ENCODE measurements at places on chromosomes 6 and 20.

- no peak for DNase-seq
Measured at GRCh38 chr6:70563530-70563929, 3.2 kb upstream of the SDHAF4 start.

- DNase-seq = no peak
Measured at GRCh38 chr6:129516787-129517186, 193.2 kb downstream of the ARHGAP18 start.

- DNase-seq = no peak
Measured at GRCh38 chr6:145863988-145864616, 49.5 kb upstream of the FBXO30 start.

GRCh38 chr6:68040312-68040778 lies 594.7 kb upstream of the ADGRB3 start:
- DNase-seq = no peak

- no peak for DNase-seq
Measured at GRCh38 chr20:35290186-35290886, 1.9 kb downstream of the FAM83C start.

DNA sequence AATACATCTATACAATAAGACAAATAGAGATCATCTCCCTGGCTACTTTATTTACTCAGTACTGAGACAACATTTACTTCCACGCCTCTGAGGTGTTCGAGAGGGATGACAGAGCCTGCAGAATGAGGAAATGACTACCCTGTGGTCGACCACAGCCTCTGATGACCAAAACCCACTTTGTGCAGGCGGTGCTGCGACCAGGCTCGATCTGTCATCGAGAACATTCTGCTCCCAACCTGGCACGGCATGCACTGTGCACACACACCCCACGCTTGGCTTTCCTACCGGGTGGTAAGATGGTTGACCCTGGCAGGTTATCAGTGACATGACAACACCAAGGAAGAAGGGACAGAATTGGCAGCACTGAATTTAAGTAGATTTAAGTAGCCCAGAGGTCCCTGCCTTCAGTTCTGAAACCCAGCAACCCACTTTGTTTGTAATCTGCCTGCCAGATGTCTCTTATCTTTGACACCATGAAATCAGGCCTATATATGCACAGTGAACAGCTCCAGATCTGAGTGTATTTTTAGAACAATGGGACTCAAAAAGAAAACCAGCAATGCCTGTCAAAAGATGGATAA lies 42.6 kb downstream of the TTI1 start:
- DNase-seq = peak; percentile 70

DNA sequence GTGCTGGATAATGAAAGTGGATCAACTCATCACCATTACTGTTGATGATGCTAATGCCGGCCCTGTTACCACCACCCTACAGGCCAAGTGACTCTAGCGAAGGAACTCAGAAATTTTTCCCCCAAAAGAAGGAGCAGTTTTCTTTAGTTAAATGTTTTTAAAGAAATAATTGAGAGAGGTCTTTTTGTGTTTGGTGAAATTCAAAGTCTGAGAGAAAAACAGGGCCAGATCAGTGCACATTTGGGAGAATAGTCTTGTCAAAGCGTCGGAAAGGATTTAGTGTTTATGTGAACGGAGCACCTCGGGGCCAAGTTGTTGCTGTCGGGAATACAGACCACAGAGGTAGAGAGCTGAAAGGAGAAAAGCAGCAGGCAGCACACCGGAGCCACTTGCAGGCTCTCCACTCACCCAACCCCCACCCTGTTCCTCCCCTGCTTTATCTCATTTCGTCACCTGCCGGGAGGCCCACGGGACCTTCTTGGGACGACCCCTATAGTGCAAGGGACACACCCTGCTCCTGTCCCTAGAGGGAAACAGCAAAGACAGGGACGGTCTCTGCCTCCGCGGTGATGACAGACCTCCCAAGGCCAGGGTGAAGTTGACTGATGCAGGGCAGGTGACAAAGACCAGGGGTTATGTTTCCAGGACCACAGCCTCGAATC lies 6.8 kb downstream of the TFAP2B start:
- DNase-seq = no peak

DNA sequence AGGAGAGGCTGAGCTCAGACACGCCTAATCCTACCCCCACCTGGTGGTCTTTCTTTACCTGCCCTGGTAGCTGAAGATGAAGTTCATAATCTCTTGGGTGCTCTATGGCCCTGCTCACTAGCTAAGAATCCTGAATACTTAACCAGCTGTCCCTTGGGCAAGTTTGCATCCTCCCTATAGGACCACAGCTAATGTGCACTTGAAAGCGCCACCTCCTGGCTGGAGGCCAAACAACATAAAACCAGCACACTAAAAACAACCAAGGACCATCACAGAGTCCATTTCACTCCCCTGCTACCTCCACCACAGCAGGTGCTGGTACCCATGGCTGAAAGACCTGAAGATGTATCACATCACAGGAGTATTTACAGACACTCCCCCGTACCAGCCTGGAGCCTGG lies 155.5 kb upstream of the SLC24A3 start:
- no peak for DNase-seq

GRCh38 chr6:35385457-35386202 lies 43.3 kb downstream of the PPARD start:
- no peak for DNase-seq

- no peak for DNase-seq
Measured at GRCh38 chr6:28977341-28978132, 27.6 kb downstream of the ZNF311 start.

GRCh38 chr6:10230531-10230930 lies 184.3 kb downstream of the TFAP2A start:
- no peak for DNase-seq

GRCh38 chr6:34919651-34920050 lies 30.6 kb downstream of the ANKS1A start:
- DNase-seq = no peak

- DNase-seq = no peak
Measured at GRCh38 chr6:71222671-71223070, 65.9 kb upstream of the OGFRL1 start.

DNA sequence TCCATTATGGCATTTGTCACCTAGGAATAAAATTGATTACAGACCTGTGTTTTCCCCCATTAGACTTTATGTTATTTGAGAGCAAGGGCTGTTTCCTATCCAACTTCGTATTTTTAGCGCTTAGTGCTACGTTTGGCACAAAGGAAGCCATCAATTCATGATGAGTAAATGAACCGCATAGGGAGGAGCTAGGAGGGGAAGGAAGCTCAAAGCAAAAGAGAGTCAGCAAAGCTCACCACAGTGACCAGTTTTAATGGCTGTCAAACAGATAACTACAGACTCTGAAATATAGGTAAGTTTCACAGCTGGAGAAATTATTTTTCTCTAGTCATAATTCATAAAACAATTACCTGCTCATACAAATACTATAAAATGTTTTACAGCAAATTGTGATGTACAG lies 6.9 kb upstream of the SAMD3 start:
- no peak for DNase-seq

DNA sequence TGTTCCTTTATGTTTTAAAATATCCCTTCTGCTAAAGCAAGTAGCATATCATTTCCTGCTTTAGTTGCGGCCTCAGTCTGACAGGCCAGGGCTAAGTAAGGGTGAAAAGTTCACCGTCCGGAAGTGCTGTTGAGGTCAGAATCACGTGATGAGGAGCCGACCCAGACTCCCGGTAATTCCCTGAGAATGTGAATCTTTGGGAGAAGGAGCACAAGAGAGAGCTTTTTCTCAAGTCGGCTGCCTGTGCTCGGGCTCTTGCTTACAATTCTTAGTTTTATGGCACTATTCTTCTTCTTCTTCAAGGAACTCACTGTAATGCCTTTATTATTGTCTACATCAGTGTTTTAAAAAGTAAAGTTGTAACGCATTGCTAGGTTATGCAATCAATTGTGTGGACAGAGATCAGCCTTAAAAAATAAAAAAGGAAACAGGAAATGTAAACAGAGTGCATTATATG lies 309.3 kb downstream of the PRL start:
- DNase-seq = no peak

GRCh38 chr6:6008648-6009421 lies 2.1 kb upstream of the NRN1 start:
- DNase-seq = peak; percentile 47

DNA sequence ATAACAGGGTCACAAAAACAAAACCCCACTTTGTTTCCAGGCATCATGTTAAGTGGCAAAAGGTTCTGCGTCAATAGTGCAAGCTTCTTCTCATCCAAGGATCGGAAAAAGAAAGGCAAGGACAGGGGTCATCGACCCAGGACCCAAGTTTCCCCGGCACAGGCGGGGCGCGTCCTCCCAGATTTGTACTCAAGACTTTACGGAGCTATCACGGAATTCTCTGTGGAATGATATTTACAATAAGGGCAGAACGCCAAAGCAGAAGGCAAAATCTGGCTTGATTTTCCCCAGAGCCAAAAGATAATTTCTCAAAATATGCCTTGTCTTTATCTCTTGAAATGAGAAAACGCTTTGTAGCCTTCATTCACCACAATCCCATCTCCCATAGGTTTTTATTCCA lies 25.5 kb downstream of the PDE10A start:
- no peak for DNase-seq

DNA sequence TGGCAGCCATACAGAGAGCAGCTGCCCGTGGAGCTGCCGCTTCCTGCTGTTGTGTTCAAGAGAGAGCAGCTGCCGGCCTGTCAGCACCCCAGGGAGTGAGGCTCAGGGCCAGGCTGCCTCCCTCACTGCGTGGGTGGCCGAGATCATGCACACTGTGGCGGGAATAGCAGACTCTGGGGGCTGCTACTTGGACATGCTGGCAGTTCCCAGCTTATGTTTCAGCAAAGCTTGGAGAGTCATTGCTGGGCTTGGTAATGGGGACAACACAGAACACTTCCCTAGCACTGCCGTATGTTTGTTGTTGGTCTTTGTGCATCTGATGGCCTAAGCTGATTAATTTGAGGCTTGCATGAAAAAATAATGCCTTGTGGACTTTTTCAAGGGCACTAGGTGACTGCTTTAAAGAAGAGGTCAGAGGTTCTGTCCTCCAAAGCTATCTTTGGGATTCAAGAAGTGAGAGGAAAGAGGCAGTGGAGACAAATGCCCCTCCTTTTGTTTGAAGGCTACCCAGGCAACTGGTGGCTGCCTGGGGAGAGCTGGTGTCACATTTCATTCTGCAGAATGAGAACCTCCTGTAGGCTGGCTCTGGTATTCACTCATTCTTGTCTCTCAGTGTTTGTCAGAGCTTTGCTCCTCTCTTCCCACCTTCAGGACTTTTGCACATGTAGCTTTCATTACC lies 18.8 kb downstream of the MRAP2 start:
- DNase-seq = no peak

- DNase-seq = no peak
Measured at GRCh38 chr6:9126878-9127560, 691.7 kb upstream of the SLC35B3 start.

DNA sequence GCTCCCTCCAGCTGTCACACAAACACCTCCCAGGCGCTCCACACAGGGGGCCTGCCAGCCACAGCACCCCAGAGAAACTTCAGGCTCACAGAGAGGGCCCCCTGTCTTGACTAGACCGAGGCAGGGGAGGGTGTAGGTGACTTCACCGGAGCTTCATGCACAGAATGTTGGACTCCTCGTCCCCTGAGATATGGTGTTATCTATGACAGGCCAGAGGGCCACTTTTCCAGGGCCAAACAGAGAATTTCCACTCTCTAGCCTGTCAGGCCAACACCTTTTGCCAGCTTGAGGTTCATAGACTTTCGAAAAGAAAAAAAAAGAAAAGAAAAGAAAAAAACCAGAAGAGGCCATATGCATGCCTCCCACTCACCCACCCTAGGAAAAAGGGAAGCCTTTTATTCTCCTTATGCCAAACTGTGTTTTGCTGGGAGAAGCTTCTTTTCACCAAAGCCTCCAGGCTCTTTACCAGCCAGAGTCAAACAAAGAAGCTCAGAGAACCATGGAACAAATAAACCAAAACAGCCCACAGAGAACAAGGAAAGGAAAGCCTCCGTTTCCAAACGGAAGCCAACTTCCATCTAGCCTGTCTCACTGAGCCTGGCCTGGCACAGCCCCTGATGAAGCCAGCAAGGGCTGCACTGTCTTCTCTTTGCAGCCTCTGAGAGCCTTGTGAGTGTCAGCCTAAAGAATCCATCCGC lies 313.2 kb upstream of the JARID2 start:
- no peak for DNase-seq

DNA sequence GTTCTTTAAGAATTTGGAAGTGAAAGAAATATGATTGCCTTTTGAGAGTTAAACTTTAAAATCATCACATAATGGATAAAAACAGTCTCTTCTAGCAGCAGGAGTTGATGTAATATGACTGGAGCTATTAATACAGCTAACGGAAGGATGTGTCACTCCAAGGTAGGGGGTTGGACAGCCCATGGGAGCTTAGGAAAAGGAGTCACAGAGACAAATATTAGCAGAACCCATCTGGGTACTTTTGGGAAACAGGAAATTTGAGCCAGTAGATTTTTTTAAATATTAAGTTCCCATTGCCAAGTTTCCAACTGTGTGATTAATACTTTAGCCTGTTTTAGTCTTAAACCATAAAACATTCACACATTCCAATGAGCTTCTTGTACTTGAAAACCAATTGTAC lies 164.7 kb upstream of the RIMS1 start:
- no peak for DNase-seq

- no peak for DNase-seq
Measured at GRCh38 chr6:139355172-139355571, 19.3 kb downstream of the CITED2 start.

DNA sequence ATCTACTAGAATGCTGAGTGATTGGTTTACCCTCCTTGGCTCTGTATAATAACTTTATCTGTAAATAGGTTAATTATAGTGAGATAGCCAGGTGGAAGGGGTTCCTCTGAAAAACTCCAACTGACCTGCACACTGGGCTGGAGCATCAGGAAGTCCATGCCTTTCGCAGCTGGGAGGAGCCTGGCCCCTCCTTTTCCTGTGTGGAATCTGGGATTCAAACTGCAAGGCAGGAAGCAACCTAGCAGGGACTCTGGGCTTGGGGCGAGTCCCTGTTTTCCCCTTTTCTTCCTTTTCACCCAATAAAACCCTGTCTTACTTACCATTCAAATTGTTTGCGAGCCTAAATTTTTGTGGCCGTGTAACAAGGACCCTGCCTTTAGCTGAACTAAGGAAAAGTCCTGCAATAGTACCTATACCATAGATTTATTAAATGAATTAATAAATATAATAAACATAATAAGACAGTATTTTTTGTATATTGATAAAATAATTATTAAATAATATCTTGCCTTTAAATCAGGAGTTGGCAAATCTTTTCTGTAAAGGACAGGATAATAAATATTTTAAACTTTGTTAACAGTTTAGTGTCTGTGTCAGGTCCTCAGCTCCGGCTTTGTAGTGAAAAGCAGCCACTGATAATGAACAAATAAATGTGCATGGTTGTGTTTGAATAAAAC lies 406.2 kb upstream of the MMS22L start:
- DNase-seq = no peak

DNA sequence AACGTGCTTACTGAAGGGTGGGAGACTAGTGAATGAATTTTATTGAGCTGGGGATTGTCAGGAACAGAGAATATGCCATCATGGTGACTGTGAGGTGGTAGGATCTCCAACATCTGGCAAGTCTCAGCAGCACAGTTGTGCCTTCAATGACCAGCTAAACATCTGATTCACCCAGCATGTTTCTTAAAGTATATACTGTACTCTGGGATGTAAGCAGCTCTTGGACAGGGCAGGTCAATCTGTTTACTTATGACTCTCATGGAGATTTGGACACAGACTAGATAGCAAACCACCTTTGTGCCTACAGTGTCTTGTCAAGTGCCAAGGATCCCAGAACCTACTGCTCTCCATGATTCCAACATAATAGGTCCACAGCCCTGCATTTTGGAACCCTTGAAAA lies 801.0 kb upstream of the CITED2 start:
- DNase-seq = no peak

- no peak for DNase-seq
Measured at GRCh38 chr20:49601153-49601924, 33.4 kb upstream of the PTGIS start.

GRCh38 chr6:87575423-87575822 lies 14.4 kb downstream of the RARS2 start:
- DNase-seq = no peak

All from activated naive CD4-positive, alpha-beta T cell treated with Interleukin-2 at 50 U/mL for 16 hours (primary cell).